Stimulated activated CD4-positive, alpha-beta T cell treated with anti-CD3 and anti-CD28 coated beads, Interleukin-4, amount 100 ng/mL, for 24 hours (primary cell): ENCODE measurements at places on chromosomes 6 and 20.
A peak's percentile ranks its signal among the peaks of the same experiment; 100 is the strongest.

DNA sequence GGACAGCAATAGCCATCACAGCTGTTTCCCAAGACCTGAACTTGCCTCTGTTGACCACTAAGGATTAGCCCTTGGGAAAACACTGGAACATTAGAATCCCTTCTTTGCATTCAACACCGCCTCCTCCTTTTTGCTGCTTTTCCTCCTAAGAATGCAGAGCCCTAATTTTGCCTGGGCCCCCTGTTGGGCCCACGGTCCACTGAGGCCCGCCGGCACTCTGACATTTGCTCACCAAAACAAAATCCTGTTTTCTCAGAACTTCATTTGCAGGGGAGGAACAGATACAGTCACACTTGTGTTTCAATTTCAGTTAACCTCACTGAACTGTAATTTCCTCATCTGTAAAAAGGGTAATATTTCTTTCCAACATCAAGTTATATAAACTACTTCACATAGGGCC lies 116.0 kb upstream of the JARID2 start:
- DNase-seq = no peak

DNA sequence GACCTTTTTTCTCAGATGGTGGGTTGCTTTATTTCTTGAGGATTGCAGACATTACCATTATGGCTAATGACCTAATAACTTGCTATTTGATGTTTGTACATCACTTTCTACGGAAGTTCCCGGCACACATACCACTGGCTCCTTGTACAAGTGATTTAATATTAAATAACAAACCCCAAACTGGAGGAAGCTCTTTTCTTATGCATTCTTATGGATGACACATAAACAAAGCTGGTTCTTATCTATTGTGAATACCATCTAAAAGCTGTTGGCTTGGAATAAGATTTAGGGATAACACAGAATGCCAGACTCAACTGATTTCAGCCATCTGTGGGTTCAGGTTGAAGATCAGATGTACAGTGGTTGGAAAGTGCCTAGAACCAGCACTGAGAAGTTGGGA lies 272.6 kb downstream of the TSHZ2 start:
- DNase-seq = no peak

- no peak for DNase-seq
Measured at GRCh38 chr6:6179858-6180623, 140.4 kb downstream of the F13A1 start.

- no peak for DNase-seq
Measured at GRCh38 chr6:113433335-113433991, 423.7 kb upstream of the MARCKS start.

DNA sequence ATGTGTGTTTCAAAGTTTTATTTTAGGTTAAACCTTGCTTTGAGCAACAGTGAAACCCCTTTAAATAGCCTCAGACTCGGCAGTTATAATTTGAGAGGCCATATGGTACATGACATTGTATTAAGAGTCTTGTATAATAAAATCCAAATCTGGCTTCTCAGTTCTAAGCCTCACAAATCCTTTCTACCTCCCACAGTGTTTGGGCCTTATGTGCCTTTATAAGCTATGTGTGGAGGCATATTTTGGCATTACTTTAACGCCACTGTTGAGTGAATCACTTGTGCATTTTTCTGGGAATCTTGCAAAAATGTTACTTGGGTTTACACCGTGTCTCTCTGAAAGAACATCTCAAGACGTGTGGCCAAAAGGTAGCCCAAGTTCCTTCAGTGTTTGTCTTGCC lies 152.4 kb downstream of the COL9A1 start:
- no peak for DNase-seq

DNA sequence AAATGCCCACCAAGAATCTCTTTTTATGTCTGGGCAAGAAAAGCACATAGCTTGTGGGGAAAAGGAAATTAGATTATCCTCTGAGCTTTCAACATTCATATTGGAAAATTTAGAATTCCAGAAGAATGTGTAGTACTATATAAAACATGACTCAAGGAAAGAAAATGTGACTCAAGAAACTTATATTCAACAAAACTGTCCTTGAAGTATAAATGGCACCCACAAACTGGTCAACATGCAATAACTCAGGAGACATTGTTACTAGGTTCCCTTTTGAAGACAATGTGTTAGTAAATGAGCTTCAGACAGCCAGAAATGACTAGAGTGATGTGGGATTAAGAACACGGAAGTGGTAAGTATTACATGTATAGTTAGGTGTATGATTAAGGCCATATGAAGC lies 26.1 kb upstream of the TINAG start:
- no peak for DNase-seq

- no peak for DNase-seq
Measured at GRCh38 chr6:43875849-43876572, 106.0 kb downstream of the VEGFA start.

DNA sequence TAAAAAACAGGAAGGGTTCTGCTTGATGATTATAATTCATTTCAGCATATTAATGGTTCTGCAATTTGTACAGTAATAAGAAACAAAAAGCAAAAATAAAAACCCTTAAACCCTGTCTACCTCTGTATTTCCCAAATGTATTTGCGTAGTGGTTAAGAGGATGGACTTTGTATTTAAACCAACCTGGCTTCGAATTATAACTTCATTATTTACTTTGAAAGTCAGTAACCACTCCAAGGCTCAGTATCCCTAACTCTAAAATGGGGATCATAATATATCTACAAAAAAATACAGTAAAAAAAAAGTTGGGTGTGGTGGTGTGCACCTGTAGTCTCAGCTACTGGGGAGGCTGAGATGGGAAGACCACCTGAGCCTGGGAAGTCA lies 21.4 kb downstream of the PERP start:
- DNase-seq = no peak

DNA sequence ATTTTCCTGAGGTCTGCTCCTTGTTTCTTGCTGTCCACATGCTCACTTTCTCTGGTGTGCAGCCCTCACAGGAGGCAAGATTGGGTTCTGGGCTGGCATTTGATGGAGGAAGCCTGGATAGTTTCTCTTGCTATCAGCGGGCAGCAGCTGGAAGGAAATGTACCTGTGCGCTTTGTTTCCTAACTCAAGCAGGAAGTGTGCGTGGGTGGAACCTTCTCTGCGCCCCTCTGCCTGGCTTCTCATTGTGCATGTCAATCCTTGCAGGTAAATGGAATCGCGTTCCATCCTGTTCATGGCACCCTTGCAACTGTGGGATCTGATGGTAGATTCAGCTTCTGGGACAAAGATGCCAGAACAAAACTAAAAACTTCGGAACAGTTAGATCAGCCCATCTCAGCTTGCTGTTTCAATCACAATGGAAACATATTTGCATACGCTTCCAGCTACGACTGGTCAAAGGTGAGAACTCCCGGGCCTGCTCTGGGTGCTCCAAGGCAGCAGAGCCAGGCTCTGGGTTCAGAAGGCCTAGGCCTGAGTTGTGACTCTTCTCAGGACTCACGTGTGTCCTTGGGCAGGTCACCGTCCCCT lies 16.8 kb upstream of the RBM38 start:
- no peak for DNase-seq

DNA sequence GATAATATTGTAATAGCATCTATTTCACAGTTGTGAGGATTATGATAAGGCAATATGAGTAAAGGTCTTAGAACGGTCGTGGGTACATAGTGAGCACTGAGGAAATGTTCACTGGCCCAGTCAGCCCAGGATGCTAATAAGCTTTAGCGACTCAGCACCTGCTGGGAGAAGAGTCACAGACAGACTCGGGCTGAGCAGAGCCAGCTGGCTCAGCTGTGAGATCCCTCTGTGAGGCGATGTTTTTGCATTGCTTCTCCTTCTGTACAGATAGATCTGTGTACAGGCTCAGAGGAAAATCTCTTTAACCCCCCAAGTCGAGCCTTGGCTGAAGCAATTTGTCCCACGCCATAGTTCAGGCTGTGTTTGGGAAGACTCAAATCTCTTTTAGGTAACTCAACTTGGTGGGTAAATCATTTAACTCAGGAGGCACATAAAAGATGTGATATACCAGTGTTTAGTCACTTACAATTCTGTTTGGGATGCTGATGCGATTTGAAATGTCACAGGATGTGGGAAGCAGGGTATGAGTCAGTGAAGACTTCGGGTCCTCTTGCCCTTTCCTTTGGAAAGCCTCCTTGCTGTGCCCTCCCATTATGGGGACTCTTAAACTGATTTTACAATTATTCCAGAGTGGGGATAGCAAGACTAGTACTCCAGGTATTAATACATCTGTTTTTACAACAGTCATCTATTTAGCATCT lies 53.1 kb downstream of the PHACTR1 start:
- DNase-seq = no peak

DNA sequence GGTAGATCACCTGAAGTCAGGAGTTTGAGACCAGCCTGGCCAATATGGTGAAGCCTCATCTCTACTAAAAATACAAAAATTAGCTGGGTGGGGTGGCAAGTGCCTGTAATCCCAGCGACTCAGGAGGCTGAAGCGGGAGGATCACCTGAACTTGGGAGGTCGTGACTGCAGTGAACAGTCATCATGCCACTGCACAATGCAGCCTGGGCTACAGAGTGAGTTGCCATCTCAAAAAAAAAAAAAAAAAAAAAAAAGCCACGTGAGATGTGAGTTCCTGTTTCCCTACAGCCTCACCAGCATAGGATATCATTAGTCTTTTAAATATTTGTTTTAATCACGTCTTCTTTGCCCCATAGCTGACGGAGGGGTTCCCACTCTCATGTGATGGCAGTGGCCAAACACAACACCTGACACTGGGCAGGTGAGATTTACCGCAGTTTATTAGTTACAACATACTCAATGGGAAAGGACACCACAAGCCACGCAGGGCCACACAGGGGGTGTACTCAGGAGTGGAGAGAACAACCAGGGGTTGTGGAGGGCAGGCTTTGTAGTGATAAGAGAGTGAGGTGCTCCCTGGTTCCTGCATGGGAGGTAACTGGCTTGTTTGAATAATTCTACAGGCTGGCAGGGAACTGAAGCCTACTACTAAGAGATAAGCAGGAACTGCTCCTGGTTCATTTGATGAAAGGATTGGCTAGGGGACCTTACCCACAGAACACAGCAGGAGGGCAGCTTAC lies 4.6 kb upstream of the LZTS3 start:
- DNase-seq = no peak

- no peak for DNase-seq
Measured at GRCh38 chr6:159758031-159759001, 3.5 kb upstream of the ACAT2 start.

DNA sequence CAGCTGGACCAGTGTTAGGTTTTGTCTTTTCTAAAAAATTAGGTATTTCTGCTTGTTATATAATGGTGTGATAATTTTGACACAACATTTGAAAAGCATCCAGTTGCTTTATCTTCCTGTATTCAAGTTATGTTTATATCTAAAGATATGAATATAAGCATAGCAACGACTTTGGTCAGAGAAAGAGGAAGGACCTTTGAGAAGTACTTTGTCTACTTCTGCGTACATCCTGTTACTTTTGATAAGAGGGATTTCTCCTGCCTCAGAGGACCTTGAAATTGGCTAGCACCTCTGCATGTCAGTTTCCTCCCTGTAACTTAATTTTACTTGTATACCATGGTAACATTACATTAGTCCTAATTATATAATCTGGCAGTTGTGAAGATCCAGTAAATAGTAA lies 24.8 kb downstream of the PHF20 start:
- DNase-seq = no peak

- peak; percentile 40 for DNase-seq
Measured at GRCh38 chr20:4082406-4083097, 67.2 kb upstream of the RNF24 start.

DNA sequence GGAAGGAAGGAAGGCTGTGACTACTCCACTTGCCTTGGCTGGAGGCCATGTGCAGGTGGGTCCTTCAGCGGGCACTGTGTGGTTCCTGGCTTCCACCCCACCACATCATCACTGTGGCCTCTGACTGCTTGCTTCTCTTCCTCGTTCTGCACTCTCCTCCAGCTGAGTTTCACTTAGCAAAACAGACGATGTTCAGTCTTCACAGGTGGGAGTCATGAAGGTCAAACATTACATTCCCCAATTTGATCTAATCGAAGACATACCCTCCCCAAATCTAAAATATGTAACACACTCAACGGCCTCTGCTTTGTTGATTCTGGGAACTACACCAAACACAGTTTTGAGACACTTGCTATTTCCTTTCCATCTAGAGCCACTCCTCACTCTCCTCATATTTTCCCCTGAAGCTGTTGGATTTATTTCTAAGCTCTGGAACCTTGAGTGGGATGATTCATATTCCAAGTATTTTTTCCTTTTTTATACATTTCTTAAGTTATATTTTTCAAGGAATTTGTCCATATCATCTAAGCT lies 132.5 kb upstream of the FOXA2 start:
- no peak for DNase-seq

GRCh38 chr6:95576218-95576997 lies 927 bp upstream of the MANEA start:
- no peak for DNase-seq

GRCh38 chr6:166024252-166024651 lies 143.4 kb downstream of the TBXT start:
- DNase-seq = no peak

DNA sequence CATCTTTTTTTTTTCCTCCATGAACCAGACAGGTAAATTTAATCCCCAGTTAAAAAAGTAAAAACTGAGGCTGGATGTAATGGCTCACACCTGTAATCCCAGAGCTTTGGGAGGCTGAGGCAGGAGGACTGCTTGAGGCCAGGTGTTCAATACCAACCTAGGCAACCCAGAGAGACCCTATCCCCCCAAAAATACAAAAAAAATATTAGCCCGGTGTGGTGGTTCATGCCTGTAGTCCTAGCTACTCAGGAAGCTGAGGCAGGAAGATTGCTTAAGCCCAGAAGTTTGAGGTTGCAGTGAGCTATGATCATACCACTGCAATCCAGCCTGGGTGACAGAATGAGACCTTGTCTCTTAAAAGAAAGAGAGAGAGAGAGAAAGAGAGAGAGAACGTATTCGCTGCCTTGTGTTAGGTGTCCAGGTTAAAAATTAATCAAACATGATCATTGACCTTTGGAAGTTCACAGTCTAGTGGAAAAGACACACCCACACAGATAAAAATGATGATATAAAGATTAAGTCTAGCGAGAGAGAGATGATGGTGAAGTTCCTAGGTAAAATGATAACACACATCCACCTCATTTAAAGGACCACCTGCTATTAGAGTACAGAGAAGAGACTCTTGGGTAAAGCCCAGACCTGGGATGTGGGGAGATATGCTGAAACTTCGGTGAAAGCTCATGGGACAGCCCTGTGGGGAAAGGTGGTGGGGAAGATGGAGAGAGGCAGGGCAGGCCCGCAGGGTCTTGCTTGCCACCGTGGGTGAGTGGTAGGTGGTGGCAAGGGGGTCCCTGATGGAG lies 4.8 kb upstream of the NHSL1 start:
- DNase-seq = no peak

- DNase-seq = peak; percentile 80
Measured at GRCh38 chr6:16322666-16323312, 84.4 kb downstream of the GMPR start.

GRCh38 chr6:72218125-72218524 lies 331.8 kb downstream of the RIMS1 start:
- DNase-seq = no peak

DNA sequence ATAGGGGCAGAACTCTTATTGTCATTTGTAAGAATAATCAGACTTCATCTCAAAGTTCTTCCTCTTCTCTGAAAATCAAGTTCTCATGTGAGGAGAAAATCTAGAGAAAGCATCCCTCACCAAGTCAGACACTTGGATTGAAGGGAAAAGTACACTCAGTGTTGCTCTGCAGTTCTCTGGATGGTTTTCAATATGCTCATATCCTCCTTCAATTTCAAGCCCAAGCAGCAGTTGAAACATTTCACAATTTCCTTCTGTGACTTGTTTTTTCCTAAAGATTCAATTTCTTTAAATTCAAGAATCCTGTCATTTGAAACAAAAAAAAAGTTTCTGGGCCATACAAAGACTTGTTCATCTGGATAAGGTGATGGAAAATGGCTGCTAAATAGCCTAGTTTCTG lies 140.2 kb upstream of the AHI1 start:
- no peak for DNase-seq

- DNase-seq = no peak
Measured at GRCh38 chr6:38505826-38506225, 133.9 kb downstream of the BTBD9 start.
